ENCODE measurements at places on chromosomes 12 and 14. TPM values are rescaled to one million over a fixed set of nuclear protein-coding genes. Genes with fewer than 3 reads are reported as not detected.

GRCh38 chr12:11638315-11638916, 11.1 kb upstream of the ETV6 start:
- no peak for DNase-seq

DNA sequence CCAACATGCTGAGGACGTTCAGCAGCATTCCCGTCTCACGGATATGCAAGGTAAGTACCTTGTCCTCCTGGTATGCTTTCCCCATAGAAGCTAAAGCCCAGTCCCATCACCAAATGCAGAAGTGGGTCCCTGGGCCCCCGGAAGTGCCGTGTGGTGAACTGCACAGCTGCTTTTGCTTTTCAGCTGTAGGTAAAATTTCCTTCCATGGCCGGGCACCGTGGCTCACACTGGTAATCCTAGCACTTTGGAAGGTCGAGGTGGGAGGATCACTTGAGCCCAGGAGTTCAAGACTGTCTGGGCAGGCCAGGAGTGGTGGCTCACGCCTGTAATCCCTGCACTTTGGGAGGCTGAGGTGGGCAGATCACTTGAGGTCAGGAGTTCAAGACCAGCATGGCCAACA, 44.1 kb downstream of the HSP90AA1 start:
- no peak for DNase-seq

The FAM90A1 gene
- 1.3 TPM for polyA plus RNA-seq

The MTERF2 gene
- 29.5 TPM for polyA plus RNA-seq

The RNASE1 gene
- polyA plus RNA-seq, result 112 TPM
